ENCODE measurements at places on chromosomes 5 and 9. TPM values are rescaled to one million over a fixed set of nuclear protein-coding genes. Genes with fewer than 3 reads are reported as not detected.

DNA sequence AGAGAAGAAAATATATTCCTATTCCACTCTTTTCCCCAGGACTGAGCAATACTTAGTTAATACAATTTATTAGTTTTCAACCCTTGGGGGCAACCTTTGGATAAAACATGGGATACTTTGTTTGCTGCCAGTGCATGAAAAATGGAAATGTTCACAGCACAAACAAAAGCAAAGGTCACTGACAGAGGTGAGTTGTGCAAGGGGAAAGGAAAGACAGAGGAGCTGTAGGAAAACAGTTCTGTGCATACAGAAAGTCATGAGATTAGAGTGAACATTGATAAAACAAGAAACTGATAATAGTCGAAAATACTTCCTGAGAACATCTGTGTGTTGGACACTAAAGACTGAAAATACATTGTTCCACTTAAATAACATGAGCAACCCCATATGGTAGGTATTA, 779.8 kb downstream of the TLE4 start:
- DNase-seq = no peak

DNA sequence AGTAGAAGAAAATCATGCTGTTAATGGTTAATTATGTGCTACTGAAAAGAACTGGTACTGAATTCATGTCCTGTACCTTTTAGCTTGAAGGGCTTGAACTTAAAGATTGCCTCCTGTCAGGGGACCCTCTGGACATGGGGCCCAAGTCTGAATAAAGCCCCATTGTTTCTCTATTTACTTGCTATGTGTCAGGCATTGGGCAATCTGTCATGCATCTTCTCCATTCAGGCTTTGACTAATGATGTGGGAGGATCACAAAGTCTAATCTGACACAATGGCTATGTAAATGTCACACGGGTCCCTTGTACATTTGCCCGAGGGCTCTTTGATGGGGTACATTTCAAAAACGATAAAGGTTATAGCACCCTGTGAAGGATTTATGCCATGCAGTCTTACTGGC, 64.0 kb upstream of the TUSC1 start:
- no peak for DNase-seq

DNA sequence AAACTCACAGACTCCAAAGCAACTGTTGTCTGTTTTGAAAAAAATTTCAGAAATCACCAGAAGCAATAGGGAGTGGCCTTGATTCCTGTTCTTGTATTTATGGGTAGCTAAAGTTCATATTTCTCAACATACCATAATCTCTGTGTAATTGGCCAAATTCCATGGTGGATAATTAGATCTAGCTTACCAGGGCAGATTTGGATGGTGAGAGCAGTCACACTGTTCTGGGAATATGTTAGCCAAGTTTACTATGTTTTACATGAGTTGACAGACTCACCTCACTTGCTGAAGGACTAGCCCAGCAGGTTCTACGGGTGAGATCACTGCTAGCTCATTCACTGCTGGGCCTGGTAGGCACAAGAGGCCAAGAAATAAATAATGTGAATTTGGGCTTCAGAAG, 32.7 kb upstream of the CDKN2B start:
- DNase-seq = no peak

DNA sequence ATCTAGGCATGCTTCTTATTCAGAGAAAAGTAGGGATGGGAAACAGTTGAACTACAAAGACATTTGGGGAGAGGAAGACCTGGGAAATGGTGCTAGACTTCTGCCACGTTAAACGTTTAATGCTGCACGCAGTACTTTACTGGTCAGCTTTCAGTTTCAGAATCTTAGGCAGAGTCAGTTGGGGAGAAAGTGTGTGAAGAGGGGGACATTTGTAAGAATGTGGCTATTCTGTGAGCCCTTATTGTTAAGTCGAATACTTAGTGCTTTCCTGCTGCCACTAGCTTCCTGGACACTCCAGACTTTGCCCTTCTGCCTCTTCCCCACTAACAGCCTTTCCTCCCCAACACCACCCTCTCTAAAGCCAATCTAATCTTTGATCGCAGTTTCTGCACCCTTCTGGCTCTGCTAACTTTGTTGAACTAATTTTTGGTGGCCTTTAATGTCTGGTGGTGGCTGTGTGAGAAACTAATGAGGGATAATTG, 6.1 kb downstream of the CYSTM1 start:
- no peak for DNase-seq

- no peak for DNase-seq
Observed at GRCh38 chr9:121260457-121261106, 7.4 kb upstream of the GSN start.

GRCh38 chr5:56908942-56909293, 478 bp upstream of the SETD9 start:
- DNase-seq = no peak

The TERT gene
- total RNA-seq = 16.6 TPM

The GAPT gene
- not detected for total RNA-seq

The PLEKHG4B gene
- 0.47 TPM for total RNA-seq

The WDR38 gene
- not detected for total RNA-seq

The SLC4A9 gene
- 0.41 TPM for total RNA-seq

The PCDHGA6 gene
- total RNA-seq = 0.08 TPM

All from activated naive CD4-positive, alpha-beta T cell treated with anti-CD3 and anti-CD28 coated beads, Interleukin-2, amount 50 U/mL, for 72 hours (primary cell).